ENCODE measurements at places on chromosomes 7 and 10. TPM values are rescaled to one million over a fixed set of nuclear protein-coding genes. Genes with fewer than 3 reads are reported as not detected.

- peaks cover 15% of the 10 kb centered on the region for H3K36me3 ChIP-seq
- H3K4me1 ChIP-seq: no peaks in the 10 kb centered on the region
- no peaks in the 10 kb centered on the region for H3K27me3 ChIP-seq
- no peak overlapping the region for H3K4me3 ChIP-seq
- no peak for DNase-seq
- H3K27ac ChIP-seq: no peak overlapping the region
Observed at GRCh38 chr7:131462059-131462458, 94.4 kb downstream of the PODXL start.

GRCh38 chr7:122658856-122659255 is 40.1 kb downstream of the RNF133 start:
- H3K4me1 ChIP-seq: no peaks in the 10 kb centered on the region
- H3K36me3 ChIP-seq: no peaks in the 10 kb centered on the region
- H3K4me3 ChIP-seq: no peak overlapping the region
- DNase-seq: no peak

DNA sequence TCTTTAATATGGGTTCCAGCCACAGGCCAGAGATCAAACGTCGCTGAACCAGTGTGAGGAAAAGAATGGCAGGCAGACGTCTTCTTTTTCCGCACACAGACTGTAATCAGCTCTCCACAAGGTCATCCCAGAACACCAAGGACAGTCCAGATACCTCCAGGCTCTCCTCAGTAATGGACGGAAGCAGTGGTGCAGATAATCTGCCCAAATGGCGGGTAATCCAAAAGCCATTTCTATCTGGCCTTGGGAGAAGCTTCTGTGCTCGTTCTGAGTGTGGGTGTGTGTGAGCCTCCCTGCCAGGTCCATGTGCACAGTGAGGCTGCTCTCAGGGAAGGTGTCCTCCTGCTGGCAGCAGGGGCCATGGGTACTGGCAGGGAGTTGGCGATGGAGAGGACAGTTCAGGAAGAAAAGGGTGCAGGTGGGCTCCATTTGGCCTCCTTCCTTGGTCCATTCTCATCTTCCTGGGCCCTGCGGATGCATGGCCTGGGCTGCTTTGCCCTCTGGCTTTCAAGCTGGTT is 15.6 kb upstream of the TEX36 start:
- no peak overlapping the region for H3K27ac ChIP-seq
- H3K4me1 ChIP-seq: no peaks in the 10 kb centered on the region
- no peaks in the 10 kb centered on the region for H3K27me3 ChIP-seq
- H3K36me3 ChIP-seq: no peaks in the 10 kb centered on the region
- DNase-seq: no peak
- H3K4me3 ChIP-seq: no peak overlapping the region

Gene ZNF32
- 19.7 TPM for total RNA-seq

Gene HECW1
- total RNA-seq: 3.3 TPM

Gene PARP12
- 58.5 TPM for total RNA-seq

Gene GPR26
- 0.09 TPM for total RNA-seq
